ENCODE measurements at places on chromosomes 16 and 17.

GRCh38 chr16:78179666-78180065 is 80.2 kb downstream of the WWOX start:
- DNase-seq = no peak

DNA sequence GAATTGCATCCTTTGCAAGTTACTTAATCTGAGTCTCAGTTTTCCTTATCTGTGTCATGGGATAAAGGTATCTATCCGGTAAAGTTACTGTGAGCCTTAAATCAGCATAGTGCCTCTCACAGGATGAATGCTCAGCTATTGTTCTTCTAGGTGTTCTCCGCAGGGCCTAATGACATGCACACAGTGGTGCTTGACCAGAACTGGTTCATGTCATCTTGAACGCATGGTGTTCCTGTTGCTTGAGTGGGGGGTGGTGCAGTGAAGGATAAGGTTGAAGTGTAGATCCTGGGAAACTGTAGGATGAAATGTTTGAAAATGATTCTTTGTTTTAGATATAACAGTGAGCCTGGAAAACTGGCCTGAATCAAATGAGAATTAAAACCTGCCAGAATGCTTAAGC is 4.0 kb downstream of the KRT40 start:
- peak; percentile 33 for DNase-seq

DNA sequence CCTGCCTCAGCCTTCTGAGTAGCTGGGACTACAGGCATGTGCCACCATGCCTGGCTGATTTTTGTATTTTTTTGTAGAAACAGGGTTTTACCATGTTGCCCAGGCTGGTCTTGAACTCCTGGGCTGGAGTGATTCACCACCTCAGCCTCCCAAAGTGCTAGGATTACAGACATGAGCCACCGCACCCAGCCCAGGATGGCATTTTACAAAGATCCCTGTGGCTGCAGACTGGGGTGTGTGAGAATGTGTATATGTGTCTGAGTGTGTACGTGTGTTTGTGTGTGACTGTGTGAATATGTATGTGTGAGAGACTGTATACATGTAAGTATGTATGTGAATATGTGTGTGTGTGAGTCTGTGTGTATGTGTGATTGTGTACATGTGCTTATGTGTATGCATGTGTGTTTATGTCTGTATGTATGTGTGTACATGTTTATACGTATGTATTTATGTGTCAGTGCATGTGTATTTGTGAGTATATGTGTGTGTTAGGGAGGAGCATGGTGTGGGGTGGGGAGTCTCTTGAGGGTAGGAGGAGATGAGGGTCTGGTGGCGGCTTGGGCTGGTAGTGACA is 17.0 kb downstream of the RPTOR start:
- DNase-seq = no peak

GRCh38 chr17:20059728-20060188 is 50.6 kb downstream of the SPECC1 start:
- no peak for DNase-seq

- no peak for DNase-seq
Observed at GRCh38 chr16:28933171-28933570, 1.4 kb downstream of the CD19 start.

- DNase-seq = peak; percentile 55
Observed at GRCh38 chr17:41212524-41213169, 13.8 kb upstream of the KRTAP9-2 start.

DNA sequence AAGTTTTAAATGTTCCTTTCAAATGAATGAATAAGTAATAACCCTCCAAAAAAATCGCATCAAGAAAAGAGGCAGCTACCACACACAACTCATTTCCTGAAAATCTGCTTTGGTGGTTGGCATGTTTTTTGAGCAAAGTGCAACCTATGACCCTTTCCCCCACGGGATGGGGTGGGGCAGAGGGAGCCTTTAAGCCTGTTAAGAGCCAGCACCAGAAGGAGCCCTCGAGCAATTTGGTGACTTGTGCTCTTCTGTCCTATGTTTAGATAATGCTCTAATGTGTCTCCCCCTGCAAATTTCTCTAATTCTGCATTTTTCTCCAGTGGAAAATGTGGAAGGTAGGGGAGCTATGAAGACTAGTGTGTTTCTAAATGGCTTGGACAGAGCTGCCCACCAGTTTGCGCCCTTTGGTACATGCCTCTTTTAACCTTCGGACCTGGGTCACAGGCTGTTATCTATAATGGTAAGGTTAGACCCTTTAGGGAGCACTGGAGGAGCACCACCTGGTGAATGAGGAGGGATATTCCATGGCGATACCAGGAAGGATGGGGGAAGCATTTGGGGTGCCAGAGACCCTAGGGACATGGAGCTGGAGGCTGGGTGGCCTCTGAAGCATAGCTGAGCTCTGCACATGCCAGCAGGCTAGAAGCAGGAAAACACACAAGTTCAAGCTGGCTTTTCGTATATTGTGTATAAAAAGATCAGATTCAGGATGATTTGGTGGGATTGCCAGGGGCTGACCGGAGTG is 1.6 kb downstream of the PYCARD start:
- no peak for DNase-seq

Data from NCI-H1417 (cell line).